ENCODE measurements at places on chromosomes 13 and 19.
A peak's percentile ranks its signal among the peaks of the same experiment; 100 is the strongest.

DNA sequence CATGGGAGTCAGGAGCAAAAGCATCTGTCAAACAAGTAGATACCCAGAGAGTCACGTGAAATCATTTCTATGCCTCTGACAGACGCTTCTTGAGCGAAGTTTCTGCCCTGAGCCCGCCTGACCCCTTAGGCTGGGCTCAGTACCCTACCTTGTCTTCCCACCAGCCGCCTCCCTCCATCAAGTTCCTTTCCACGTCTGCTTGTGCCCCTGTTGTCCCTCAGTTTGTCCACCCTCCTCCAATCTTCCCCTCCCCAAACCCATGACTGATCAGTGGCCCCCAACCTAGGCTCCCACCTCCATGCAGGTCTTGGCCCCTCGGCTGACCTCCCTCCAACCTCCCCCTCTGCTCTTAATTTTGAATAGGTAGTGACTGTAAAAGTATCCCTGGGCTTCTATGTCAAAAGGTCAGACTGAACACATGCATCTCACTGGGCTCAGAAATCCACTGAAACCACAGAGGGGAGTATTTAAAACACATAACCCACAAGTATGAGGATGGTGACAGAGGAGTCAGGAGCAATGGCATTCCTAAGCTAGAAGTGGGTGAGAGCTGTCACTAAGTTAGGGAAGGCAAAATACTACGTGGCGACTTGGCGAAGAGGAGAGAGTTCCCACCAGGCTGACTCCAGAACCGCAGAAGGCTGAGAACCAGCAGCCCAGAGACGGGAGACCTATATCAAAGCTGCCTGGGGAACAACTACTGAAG is 1.7 kb upstream of the ZNF446 start:
- DNase-seq, result peak; percentile 60

- DNase-seq, result no peak
Observed at GRCh38 chr13:48233046-48233888, at the start of gene ITM2B. Gene ITM2B (plus strand): TSS chr13:48233206. CDS start chr13:48233361, 155 bp downstream.

DNA sequence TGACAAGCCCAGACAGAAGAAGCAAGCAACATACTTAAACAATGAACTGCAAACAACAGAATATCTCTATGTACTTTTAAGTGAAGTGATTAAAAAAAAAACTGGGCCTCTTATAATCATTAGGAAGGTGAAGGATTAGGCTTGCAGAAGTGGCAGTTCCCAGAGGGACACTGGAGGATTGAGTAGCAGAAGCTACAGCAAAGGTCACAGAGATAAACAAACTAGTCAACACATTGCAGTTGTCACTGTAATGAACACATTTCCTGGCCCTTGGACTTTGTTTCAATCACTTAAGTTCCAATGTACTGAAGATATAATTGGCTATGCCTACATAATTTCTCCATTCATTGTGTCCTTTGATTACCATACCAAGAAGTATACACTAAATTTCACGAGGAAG is 1498.8 kb downstream of the SLITRK5 start:
- DNase-seq, result no peak

- DNase-seq, result no peak
Observed at GRCh38 chr19:40774916-40775631, at the start of gene MIA. Gene MIA (plus strand): TSS chr19:40775521. CDS start chr19:40775543, 22 bp downstream.

GRCh38 chr19:33100894-33101644 is 20.1 kb downstream of the GPATCH1 start:
- DNase-seq, result no peak

DNA sequence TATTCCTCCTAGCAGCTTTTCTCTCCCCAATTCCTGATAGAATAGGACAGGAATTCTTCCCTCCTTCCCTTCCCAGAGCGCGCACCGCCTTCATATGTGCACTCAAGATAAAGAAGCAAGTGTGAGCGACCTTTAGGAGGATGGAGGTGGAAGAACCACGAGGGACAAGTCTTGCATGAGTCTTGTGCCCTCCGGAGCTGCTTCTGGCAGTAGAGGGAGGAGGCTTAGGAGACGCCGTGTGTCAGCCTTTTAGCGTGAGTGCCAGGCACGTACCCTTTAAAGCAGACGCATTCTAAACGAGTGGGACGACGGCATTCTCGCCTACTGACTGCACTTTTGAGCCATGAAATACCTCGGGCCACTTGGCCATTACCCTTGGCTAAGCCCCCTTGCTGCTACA is 95.4 kb upstream of the RAP2A start:
- DNase-seq, result no peak

DNA sequence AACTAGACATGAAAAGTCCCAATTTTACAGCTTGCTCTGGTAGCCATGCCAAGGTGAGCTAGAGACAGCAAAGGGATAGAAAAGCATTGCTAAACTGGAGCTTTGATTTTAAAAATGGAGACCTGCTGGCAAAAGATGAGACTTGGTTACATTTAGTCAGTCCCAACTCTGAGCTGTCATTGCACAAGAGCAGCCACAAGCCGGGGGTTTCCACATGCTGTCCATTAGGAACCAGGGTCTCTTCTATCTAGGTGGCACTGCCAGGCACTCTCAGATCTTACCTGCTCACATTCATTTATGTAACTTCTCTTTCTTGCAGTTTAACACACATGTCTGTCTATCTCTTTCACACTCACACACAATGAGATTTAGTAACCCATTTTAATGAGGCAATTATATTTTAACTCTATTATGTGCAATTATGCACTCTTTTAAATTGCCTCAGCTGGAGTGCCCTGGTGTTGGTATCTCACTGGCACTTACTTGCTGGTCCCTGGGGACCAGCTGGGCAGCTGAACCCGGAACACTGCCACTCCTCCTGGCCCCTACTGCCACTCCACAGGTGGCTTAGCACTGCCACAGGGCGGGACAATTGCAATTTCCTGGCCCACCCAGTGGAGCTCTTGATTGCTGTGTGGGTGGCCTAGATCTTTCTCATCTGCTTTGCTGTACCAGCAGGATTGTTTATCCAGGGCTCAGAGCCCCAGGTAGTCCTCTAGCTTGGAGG is 112.5 kb downstream of the COG6 start:
- no peak for DNase-seq

DNA sequence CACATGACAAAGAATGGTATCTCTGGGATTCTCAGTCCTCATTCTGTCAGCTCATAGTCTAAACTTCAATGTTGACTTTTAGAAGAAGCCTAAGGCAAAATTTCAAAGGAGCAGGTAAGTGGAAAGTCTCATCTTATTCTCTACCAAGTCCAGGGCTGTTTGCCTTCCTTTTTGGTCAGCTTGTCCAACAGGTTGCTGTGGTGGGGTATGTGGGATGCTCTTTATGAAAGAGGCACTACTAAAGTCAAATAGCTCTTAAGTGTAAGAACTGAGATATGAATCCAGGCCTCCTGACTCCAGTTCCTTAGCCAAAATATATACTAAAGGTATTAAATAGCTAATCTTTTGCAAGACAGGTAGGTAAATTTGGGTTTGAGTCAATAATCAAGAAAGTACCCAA is 540.6 kb upstream of the SPRY2 start:
- no peak for DNase-seq

- no peak for DNase-seq
Observed at GRCh38 chr19:29294343-29294811, 81.4 kb upstream of the UQCRFS1 start.

DNA sequence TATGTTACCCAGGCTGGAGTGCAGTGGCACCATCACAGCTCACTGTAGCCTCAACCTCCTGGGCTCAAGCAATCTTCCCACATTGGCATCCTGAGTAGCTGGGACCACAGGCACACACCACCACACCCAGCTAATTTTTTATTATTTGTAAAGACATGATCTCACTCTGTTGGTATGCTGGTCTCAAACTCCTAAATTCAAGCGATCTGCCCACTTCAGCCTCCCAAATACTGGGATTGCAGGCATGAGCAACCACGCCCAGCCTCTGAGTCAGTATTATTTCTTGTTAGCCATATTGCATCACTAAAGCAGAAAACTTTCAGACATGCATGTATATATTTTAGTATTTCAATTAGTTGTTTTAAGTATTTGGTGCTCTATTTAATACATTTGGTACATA is 376.4 kb downstream of the GPC6 start:
- peak; percentile 42 for DNase-seq

- no peak for DNase-seq
Observed at GRCh38 chr13:30257468-30258099, 49.8 kb downstream of the KATNAL1 start.

GRCh38 chr13:22161871-22162270 is 491.0 kb downstream of the FGF9 start:
- DNase-seq, result no peak

GRCh38 chr19:57010541-57010940 is 109.2 kb upstream of the USP29 start:
- no peak for DNase-seq

- DNase-seq, result no peak
Observed at GRCh38 chr19:50020481-50020880, 4.7 kb downstream of the VRK3 start.

DNA sequence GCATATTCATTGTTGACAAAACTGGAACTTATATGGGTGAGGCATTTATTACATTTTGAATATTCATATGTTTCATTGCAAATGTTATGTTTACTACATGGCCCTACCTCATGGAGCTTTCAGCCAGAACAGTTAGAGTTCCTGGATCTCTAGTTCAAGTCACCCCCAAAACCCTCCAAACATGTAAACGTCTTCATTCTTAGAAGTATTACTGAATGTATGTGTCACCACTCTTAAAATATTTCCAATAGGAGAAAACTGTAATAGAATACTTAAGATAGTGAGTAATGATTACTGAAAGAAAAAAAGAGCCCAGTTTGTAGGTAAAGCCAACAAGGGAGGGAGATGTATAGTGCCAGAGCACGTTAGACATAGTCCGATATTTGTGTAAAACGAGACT is 23.5 kb downstream of the URI1 start:
- DNase-seq, result peak; percentile 44
